Non-pigmented ciliary epithelial cell (primary cell): ENCODE measurements at places on chromosomes 4 and X.

DNA sequence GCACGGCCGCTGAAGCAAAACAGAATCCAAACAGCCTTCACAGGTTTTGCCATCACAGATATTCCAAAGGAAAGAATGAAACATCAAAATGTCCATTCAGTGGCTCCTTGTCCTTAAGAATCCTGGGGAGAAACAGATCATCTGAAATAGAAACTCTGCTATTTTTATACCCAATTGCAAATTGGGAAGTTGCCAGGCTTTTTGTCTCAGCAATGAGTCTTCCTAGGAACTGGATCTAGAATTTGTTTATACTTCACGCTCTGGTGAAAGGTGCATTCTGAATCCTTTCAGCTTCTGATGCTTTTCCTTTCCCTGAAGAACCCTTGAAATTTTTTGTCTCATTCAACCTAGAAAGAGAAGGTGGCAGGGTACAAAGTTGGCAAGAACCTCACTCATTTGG, 218.9 kb downstream of the FBXW7 start:
- DNase-seq, result no peak

- no peak for DNase-seq
Observed at GRCh38 chr4:85372966-85373365, 102.0 kb upstream of the ARHGAP24 start.

DNA sequence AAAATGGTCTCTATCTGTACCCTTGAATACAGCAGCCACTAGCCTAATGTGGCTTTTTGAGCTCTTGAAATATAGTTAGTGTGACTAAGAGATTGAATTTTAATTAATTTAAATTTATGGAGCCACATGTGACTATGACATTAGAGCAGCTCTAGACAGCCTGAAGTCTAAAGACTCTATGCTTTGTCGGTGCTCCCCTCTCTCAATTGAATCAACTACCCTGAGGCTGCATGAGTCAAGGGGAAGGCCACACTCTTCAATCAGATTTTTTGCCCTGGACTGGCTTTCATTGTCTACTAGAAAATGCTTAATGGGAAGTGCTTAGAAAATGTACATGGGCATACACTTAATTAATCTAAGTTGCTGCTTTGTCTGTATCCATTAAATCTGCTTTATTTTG, 11.7 kb downstream of the TLR7 start:
- DNase-seq, result no peak

DNA sequence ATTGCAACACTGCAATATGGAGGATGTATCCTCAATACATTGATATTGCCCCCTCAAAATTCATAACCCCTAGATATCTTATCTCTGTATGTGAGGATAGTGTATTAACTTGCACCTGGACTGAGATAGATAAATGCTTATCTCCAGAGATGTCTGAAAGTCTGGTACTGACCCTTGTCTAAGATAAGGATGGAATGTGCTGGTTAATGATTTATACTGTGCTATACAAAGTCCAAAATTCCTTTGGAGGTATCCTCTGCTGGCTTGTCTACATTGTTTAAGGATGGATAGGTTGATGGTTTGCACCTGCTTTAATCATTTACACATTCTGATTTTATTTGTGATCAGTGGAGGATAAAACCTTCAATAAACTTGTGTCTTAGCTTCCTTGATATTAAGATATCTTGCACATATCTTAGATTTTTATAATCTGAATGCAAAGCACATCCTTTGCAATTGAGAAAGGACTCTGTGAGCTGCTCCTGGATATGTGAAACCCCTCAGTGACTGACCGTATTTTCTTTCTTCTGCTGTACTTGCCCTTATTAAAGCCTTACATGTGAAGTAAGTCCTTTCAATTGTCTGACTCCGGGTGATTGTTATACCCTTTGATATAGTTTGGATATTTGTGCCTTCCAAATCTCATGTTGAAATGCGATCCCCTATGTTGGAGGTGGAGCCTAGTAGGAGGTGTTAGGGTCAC, 430.3 kb upstream of the MAOA start:
- DNase-seq, result no peak

- DNase-seq, result no peak
Observed at GRCh38 chr4:8220661-8221450, 21.8 kb downstream of the SH3TC1 start.

- no peak for DNase-seq
Observed at GRCh38 chr4:109723110-109723509, 6.8 kb downstream of the PLA2G12A start.

DNA sequence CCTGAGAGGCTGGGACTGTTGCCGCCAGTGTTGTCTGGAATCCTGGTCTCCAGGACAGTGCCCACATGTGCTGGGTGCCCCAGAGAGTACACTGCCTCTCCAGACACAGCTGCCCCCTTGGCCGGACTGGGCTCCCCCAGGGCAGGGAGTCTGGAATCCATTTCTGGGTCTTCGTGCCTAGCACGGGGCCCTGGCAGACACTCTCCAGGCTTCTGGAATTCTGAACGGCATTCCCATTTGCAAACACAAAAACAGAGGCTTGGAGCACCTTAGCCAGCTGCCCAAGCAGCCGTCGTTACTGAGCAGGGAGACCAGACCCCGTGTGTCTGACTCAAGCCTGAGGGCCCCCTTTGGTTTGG, 20.8 kb downstream of the HMX1 start:
- no peak for DNase-seq

- peak; percentile 73 for DNase-seq
Observed at GRCh38 chrX:107571296-107571998, 56.9 kb upstream of the PRPS1 start.

GRCh38 chr4:139735381-139736273, 70.0 kb downstream of the MGST2 start:
- no peak for DNase-seq

GRCh38 chrX:87626996-87627395, 109.4 kb downstream of the KLHL4 start:
- DNase-seq, result no peak

DNA sequence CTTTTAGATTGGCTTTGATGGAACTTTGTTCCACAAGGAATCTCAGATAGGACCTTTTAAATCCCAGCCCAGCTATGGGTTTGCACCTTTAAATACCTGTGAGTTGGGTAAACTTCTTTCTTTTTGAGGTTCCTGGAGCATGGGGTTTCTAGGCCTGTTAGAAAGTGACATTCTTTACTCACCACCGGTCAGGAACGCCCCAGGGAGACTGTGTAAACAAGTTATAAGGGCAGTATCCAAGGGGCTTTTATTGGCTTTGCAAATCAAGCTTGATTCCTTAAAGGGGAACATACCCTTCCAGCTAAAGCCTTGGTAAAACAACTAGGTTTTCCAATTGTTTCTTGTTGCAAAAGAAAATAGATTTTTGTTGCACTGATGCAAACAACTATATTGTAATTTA, 93.4 kb downstream of the TENT5D start:
- no peak for DNase-seq

- no peak for DNase-seq
Observed at GRCh38 chrX:17744896-17745523, 7.7 kb downstream of the SCML1 start.

- DNase-seq, result peak; percentile 70
Observed at GRCh38 chrX:13101441-13102139, 57.2 kb upstream of the FAM9C start.

- no peak for DNase-seq
Observed at GRCh38 chr4:74953647-74954046, 20.7 kb downstream of the PARM1 start.

DNA sequence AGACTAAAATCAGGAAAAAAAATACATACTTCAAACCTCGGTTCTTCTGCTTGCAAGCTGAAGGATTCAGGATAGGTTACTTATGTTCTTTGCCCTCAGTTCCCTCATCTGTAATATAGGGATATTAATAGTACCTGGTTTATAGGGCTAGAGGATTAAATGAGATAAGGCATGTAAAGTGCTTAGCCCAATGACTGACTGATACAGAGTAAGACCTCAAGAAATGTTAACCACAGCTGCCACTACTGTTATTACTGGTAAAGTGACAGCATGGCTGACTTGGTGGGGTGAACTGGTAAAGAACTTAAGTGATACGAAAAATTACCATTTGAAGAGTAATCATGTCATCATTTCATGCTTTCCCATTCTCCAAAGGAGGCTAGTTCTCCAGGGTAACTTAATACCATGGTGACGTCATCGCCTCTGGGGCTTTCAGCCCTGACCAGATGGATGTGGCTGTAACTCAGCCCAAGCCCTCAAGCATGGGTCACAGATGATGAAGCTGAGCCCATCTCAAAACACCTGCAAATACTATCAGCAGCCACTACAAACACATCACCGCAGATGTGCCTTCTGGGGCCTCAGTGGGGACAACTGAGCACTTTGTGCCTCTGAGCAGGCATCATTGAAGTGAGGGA, 44.5 kb upstream of the SCML1 start:
- DNase-seq, result no peak

DNA sequence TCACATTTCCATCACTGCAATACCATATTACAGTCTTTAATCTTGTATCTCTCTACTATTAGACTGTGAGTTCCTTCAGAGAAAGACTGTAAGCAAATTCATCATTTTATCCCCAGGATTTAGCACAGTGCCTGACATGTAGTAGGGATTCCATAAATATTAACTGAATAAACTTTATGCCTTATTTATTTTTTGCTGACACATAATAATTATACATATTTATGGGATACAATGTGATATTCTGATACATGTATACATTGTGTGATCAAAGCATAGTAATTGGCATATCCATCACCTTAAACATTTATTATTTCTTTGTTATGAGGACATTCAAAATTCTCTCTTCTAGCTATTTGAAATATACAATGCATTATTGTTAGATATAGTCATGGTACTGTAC, 3.7 kb downstream of the PPEF2 start:
- no peak for DNase-seq

DNA sequence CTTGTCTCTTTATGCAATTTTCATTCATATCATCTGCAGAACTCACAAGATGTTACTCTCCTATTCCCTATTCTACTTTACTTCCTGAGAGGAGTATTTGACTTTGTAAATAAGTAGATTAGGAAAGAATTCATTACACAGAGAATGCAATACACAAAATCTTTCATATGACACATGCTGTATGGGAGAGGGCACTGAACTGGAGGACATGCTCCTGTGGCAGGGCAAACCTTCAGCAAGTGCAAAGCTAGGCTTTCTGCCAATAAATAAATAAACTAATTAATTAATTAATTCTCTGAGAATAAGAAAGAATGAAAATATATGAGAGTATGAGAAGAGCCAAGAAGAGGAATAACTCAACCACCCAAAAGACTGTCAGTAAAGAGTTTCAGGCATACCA, 33.9 kb downstream of the THAP9 start:
- no peak for DNase-seq

- DNase-seq, result no peak
Observed at GRCh38 chr4:90190525-90190924, 63.3 kb downstream of the CCSER1 start.

DNA sequence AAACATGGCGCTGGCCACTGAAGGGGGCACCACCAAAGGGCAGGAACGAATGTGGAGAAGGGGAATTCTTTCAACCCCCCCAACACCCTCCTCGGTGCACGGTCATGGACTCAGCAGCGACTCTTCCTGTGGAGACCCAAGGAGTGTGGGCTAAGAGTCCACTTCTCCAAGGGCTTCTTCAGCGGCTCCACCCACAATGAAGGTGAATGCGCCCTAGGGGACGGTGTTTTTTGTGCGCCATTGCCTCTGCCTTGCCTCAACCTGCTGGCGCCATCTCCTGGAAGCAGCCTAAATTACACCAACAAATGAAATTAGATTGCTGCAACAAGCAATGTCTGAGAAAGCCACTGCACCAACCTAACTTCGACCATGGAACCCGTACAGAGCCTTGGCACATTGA, 169.2 kb upstream of the MAGEB18 start:
- no peak for DNase-seq

DNA sequence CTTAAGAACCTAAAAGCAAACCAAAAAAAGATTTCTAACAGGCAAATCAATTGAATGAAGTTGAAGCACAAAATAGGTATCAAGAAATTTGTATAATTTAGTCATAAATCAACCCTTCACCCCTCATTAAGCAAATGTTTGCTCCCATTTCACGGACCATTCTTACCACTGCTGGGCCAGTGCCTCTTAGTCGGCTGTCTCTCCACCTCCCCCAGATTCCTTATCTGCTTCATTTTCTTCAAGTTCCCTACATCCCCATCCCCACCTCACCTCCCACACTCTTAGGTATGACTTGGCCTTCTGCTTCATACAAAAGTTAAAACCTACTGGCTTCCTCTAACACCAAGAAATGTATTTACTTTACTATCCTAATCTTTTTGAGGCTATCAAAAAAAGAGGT, 11.8 kb downstream of the AASDH start:
- DNase-seq, result no peak

GRCh38 chrX:136778916-136779315, 1.8 kb downstream of the ARHGEF6 start:
- DNase-seq, result no peak
